Stimulated activated CD8-positive, alpha-beta memory T cell treated with anti-CD3 and anti-CD28 coated beads, Interleukin-12 subunit alpha, Interleukin-12 subunit beta, amount 100 ng/mL, for 4 hours (primary cell): ENCODE measurements at places on chromosomes 2 and 18.

DNA sequence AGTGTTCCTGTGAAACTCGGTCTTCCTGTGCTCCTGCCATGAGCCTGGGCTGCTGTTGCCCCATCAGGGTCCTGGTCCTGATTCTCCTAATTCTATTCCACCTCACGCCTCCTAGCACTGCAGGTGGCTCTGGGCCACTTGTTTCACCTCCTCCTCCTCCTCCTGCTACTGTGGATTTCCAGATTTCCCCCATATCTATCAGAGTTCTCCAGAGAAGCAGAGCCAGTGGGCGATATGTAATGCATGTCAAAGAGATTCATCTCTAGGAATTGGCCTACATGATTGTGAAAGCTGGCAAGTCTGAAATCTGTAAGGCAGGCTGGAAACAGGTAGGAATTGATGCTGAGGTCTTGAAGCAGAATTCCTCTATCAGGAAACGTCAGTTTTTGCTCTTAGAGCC, 45.3 kb downstream of the CHRNA1 start:
- no peak for DNase-seq

- DNase-seq, result no peak
These were observed 48.9 kb downstream of the RAB31 start for GRCh38 chr18:9756933-9757470.

- no peak for DNase-seq
These were observed 43.3 kb downstream of the SERTAD2 start for GRCh38 chr2:64610316-64610855.

DNA sequence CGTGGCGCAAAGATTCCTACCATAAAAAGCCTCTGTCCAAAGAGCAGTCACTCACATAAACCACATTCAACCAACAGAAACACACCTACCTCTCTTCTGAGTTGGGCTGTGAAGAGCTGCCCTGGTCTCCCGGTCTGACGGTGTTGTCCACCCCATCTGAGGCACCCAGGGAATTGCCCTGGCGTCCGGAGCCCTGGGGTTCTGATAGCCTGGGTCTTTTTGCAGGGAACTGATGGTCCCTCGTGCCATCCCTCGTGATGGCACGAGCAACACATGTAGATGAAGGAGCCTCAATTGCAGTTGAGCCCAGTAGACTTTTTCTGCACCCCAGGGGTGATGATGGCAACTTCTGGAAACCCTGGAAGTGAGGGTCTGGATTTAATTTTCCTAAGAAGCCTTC, 13.8 kb downstream of the HJURP start:
- no peak for DNase-seq

DNA sequence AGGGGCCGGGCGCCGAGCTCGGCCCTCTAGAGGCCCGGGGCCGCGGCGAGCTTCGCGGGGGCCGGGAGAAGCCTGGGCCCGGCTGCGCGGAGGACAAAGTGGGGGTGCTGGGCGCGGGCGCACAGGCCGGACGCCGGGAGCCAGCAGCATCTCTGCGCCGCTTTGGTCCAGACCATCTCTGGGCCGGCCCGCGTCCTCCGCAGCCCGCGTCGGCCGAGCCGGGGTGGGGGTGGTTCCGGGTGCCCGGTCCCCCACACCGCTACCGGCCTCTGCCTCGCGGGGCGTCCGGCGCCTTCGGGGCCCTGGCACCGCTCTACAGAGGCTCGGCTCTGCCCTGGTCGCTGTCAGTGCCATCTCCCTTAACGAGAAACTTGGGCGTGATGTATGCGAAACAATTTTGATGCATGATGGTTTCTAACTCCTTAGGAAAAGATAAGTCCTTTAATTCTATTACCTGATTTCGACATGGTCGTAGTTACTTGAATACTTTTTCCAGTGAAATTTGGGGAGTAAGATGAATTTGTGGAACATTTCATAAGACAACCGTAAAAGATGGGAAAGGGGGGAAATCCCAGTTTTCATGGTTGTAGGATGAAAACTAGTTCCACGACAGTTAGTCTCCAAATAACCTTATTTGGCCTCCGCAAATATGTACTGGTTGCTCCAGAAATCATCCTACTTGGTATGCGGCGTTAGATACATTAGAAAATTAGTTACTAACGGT, 562 bp downstream of the TWSG1 start:
- peak; percentile 10 for DNase-seq

GRCh38 chr2:176140513-176141317, 10.6 kb upstream of the HOXD4 start:
- peak; percentile 29 for DNase-seq

DNA sequence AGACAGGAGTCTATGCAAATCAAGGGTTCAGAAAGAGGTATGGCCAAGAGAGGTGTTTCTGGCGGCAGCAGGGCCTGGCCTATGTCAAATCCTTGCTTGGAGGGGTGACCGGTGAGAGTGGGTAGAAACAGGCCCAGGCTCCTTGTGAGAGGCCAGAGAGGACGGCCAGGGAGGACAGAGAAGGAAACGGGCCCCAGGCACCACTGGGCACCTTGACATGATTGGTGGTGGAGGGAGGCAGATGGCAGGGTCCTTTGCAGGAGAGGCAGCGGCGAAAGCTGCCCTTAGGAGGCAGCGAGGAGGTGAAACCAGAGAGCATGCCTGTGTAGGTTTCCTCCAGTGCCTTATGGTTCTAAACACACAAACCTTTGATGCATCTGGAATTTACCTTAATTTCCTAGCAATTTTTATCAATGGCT, 6.2 kb downstream of the RAMP1 start:
- no peak for DNase-seq

- DNase-seq, result no peak
These were observed 37.5 kb downstream of the GNAL start for GRCh38 chr18:11726556-11726955.

GRCh38 chr2:165582409-165582808, 112.9 kb downstream of the CSRNP3 start:
- no peak for DNase-seq

GRCh38 chr2:135299658-135300244, 231.3 kb downstream of the ZRANB3 start:
- DNase-seq, result no peak

DNA sequence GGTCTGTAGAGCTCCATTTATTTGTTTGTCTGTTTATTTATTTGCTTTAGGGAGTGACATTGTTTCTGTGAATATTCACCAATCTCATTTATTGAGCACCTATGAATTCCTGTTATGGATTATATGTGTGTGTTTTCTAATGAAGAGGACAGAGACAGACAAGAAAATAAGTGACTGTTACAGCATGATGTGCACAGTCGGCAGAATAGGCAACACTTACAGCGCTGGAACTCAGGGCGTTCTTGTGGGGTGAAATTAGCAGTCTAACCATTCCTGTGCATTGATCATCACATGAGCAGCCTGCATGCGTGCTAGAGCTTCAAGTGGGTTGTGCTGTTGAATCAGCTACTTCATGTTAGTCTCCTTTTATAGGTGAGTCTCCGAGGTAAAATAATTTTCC, 960.7 kb downstream of the SLC4A3 start:
- DNase-seq, result no peak
